ENCODE measurements at places on chromosomes 16 and 17.

- DNase-seq: no peak
Observed at GRCh38 chr17:27506348-27507218, 50.3 kb downstream of the KSR1 start.

- DNase-seq: no peak
Observed at GRCh38 chr16:64153718-64154117, 968.1 kb downstream of the CDH11 start.

DNA sequence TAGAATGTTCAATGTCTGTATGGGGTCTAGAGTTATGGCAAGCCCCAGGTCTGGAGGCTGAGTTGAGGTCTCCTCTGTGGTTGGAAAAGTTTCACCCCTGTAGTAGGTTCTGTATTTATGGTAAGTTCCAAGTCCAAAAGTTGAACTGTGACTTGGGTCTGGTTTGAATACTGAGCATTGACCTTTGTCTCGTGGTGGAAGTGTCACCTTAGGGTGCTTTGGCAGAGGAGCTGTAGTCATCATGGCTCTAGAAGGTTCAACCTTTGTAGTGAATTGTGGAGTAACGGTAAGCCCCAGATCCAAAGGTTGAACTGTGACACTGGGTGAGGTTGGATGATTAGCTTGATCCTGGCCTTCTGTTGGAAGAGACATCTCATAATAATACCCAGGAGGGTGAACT lies 17.6 kb downstream of the RDM1 start:
- DNase-seq: no peak

DNA sequence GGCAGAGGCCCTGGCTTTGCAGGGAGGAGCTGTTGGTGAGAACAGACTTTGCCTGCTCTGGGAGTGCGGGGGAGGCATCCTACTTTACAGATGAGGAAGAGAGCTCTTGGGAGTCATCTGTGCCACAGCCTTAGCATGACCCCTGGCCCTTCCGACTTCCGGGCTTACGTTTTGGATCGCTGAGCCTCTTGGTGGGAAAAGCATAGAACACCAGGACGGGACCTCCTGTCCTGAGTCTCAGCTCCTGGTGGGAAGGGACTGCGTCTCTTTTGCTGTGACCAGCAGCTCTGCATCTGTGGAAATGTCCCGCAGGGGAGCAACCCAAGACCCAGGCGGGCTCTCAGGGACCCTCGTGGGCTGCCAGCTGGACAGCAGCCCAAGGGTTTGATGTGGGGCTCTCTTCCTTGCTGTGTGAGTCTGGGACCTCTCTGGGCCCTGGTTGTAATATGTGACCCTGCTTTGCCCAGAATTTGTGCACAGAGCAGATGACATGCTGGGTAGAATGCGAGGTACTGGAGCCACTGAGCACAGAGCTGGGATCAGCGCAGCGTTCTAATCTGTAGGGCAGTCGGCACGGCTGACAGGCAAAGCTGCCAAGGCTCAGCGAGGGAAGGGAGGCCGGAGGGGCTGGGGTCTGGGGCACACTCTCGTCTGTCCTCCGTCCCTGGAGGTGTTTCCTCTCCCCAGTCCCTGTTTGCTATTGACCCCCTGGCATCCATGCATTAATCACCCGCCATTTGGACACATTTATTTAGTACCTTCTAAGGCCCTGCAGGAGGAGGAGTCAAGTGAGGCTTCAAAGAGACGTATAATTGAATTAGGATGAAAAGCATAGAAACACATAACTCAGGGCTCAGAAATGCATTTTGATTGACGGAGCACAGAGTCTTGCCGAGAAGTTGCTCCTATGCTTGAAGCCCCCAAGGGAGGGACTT lies 64.0 kb downstream of the NT5M start:
- DNase-seq: no peak

- DNase-seq: no peak
Observed at GRCh38 chr17:52696362-52696761, 537.8 kb upstream of the CA10 start.

GRCh38 chr17:49209061-49209571 lies 1.3 kb downstream of the GNGT2 start:
- no peak for DNase-seq

DNA sequence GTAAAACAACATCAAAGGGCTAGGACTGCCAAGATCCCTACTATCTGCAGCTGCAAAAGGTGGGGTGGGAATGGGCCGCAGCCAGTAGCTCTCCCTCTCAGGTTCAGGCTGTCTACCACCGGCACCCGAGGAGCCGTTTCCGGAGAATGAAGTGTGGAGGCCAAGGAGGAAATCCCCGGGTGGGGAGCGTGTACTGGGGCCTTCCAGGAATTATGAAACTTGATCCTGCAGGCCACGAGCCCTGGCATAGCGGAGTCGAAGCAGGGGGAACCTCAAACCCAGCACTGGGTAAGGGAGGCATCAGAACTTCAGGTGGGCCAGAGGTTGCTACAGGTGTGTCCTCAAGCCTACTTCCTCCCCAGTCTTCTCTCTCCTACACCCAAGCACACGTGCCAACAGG lies 5.1 kb downstream of the INPP5K start:
- DNase-seq: no peak

DNA sequence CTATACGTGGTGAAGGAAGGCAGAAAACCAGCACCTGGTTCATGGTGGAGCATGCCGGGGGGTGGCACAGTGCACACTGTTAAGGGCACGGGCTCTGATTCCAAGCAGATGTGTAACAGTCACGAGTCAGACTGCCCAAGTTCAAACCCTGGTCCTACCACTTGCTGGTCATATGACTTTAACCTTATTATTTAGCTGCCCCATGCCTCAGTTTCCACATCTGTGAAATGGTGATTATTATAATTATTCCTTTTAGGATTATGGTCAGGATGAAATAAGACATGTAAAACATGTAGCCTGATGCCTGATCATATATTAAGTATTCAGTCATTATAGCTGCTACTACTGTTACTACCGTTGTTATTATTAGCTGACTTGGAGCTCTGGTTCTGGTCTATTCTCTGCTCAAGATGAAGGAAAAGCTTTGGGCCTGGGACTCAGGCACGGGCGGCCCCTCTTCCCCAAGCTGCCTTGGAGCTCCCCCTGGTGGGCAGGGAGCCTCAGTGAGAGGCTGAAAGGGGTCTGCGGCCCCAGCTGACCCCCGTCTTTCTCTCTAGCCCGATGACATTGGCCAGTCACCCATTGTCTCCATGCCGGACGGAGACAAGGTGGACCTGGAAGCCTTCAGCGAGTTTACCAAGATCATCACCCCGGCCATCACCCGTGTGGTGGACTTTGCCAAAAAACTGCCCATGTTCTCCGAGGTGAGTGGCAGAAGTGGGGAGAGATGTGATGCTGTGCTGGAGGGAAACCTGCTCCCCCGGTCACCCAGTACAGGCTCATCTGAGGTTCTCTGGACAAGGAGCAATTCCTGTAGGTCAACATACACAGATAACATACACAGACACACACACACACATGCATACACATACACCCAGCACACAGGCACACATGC lies 14.0 kb downstream of the NR1D1 start:
- DNase-seq: peak; percentile 41

All from DMS79 treated with DMSO at 0.1 percent for 48 hours (cell line).